Activated T-helper 1 cell treated with Interleukin-2 at 50 U/mL for 16 hours (primary cell): ENCODE measurements at places on chromosomes 13 and 19.

DNA sequence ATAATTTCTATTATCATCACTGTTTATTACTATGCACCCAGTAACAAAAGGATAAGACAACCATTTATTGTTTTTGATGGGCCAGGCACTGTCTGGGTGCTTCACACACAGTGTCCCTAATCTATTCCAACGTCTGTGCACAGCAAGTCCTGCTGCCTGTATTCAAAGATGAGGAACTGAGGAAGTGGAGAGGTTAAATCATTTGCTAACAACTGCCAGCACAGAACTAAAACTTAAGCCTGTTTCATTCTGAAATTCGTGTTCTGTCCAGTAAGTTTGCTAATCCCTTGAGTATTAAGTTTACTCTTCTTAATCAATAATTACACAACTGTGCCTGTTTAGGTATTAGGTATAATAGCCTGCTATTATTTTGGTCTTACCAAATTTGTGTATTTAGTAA lies 41.9 kb downstream of the TEX26 start:
- DNase-seq: no peak

- DNase-seq: no peak
Measured at GRCh38 chr19:45659096-45659729, 8.8 kb upstream of the GIPR start.

DNA sequence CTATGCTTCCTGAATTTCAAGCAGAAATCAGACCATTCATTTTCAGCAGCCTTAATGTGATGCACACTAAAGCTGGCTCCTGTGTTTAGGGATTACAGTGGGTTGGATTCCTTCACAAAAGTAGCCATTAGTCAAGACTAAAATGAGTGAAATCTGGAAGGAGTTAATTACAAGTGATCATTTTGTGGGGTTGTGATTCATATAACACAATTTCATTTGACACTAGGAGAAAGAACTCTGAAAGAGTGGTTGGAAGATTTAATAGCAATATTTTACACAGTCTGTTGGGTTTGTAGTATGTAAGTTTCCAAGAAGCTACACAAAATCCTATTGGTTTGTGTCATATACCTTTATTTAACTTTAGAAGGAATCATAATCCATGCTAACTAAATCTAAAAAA lies 236.9 kb downstream of the DCT start:
- DNase-seq: no peak

- no peak for DNase-seq
Measured at GRCh38 chr19:29819986-29820385, 8.2 kb downstream of the CCNE1 start.

DNA sequence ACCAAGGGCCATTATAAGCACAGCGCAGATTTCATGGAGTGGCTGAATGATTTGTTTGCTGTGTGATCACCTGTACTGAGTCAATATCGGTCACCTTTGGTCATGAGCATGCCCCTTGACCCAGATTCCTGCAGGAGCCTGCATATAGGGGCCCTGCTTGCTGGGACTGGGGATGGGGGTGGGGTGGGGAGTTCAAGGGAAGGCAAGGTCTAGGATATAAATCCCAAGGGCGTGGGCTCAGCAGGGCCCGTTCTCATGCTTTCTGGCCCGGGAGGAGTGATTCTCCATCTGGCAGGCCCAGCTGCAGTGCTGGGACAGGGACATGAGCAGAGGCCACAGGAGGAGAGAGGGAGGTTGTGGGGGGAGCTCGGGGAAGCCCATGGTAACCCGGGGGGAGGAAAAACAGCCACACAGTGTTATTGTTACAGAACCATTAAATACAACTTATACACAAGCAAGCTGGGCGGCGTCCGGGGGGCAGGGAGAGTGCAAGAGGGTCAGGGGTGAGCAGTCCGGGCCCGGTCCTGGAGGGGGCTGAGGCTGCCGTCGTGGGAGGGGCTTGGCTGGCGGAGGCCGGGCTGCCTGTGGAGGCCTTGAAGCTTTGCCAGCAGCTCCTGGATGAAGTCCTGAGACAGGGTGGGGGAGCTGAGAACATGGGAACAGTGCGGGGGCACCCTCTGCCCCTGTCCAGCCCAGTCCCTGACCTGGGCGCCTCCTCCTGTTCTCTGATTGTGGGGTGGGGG lies 5.2 kb downstream of the PPP1R14A start:
- DNase-seq: no peak

GRCh38 chr19:7670150-7670783 lies 1.4 kb downstream of the RETN start:
- no peak for DNase-seq

GRCh38 chr19:48490981-48491792 lies 20.4 kb downstream of the LMTK3 start:
- DNase-seq: peak; percentile 33

DNA sequence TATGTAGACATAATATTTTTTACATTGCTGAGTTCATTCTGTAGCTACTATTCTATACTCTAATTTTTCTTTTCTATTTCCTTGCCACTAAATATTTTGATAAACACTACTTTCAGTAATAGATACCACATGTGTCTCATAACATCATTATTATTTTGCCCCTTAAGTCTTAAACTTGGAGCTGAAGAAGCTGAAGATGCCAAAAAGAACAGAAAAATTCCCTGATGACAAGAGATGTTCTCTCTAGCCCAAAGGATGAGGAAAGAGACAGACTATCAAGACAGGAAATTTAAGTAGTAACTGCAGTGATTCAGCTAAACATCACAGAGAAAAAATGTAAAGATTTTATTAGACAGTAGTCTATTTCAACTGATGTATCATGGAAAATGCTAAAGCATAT lies 322.0 kb upstream of the KLHL1 start:
- DNase-seq: no peak

- DNase-seq: no peak
Measured at GRCh38 chr13:113920606-113921286, 53.1 kb downstream of the C13orf46 start.

DNA sequence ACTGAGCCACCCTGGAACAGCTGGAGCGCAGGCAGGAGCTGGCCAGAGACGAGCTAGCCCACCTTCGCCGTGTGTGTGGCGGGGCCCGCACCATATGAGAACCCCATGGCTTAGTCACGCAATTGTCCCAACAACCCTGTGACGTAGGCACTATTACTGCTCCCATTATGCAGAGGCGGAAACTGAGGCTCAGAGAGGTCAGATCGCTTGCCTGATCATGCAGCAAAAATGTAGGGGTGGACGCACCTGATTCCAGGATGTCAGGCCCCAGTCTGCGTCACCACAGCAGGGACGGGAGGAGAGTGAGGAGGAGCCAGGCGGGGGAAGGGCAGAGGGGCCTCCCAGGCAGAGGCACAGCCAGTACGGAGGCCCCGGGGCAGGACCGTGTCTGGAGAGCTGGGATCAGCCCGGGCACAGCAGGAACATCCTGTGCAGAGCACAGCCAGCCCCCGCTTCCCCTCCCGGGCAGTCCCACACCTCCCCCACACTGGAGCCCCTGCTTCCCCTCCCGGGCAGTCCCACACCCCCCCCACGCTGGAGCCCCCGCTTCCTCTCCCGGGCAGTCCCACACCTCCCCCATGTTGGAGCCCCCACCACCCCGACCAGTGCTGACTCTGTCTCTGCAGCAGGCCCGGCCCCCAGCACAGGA lies 16.7 kb downstream of the PIP5K1C start:
- no peak for DNase-seq

- DNase-seq: no peak
Measured at GRCh38 chr13:78036841-78037240, 118.2 kb upstream of the EDNRB start.

GRCh38 chr13:78520425-78520824 lies 82.9 kb downstream of the POU4F1 start:
- DNase-seq: no peak

GRCh38 chr13:47548294-47548840 lies 452.7 kb downstream of the SUCLA2 start:
- DNase-seq: no peak

DNA sequence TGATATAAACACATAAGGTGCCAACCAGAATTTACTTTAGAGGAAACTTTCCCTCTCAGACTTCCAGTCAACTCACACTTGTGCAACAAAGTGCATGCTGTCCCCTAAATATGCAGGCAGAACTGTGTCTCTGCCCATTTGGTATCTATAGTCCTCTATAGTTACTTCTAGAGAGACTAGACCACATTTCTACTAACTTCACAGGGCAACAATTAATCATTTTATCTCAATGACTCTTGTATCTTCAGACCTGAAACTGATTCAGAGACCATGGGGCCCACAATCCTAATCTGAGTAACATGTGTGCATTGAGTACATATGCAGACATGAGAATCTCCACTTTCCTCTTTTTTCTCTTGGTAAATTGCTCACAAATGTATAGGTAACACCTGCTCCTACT lies 158.1 kb downstream of the ZNF486 start:
- DNase-seq: no peak

DNA sequence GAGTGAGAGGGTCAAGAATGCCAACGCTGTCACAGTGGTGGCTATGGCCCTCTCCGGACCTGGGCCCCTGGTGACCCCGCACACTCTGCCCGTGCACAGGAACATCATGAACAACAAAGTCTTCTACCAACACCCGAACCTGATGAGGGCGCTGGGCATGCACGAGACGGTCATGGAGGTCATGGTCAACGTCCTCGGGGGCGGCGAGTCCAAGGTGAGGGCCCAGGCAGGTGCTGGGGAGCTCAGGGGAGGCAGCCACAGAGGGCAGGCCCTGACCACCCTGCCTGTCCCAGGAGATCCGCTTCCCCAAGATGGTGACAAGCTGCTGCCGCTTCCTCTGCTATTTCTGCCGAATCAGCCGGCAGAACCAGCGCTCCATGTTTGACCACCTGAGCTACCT lies 62.6 kb downstream of the RYR1 start:
- no peak for DNase-seq

DNA sequence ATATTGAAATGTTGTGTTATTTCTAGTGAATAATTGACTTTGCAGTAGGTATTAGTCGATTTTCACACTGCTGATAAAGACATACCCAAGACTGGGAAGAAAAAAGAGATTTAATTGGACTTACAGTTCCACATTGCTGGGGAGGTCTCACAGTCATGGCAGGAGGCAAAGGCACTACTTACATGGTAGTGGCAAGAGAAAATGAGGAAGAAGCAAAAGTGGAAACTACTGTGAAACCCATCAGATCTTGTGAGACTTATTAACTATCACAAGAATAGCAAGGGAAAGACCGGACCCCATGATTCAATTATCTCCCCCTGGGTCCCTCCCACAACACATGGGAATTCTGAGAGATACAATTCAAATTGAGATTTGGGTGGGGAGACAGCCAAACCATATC lies 9.9 kb upstream of the C5AR2 start:
- DNase-seq: no peak

DNA sequence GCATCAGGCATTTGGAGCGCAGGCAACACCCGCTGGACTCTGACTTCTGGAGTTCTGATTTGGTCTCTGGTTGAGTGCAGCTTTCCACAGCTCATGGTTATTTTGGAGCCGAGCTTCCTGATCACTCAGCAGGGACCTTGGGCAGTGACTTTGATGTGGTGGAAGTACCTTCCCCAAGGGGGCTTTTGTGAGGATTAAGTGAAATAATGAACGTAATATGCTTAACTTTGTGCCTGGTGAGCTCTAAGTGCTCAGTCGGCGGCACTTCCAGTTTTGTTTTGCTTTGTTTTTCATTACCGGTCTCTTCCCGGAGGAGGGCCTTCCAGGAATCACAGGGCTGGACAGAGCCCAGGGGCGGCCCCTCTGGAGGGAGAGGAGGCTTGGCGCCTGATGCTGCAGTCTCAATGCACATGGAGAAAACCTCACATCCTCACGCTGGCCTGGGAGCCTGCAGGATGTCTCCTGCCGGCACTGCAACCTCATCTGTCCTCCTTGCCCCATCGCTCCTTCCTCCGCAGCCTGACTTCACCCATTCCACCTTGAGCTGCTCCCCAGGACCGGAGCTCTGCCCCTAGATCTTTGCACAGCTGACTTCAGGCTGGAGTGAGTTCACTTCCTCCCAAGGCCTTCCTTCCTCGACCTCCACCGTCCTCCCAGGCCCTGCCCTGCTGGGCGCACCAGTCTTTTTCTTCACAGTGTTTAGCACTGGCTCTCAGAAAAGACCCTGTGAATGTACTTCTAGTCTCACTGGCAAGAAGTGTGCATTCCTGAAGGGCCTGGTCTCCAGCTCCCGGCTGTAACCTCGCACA lies 1.5 kb downstream of the PLEKHF1 start:
- no peak for DNase-seq

GRCh38 chr13:41631296-41631965 lies 174.1 kb downstream of the RGCC start:
- DNase-seq: no peak
